ENCODE measurements at places on chromosomes 5 and 9.

DNA sequence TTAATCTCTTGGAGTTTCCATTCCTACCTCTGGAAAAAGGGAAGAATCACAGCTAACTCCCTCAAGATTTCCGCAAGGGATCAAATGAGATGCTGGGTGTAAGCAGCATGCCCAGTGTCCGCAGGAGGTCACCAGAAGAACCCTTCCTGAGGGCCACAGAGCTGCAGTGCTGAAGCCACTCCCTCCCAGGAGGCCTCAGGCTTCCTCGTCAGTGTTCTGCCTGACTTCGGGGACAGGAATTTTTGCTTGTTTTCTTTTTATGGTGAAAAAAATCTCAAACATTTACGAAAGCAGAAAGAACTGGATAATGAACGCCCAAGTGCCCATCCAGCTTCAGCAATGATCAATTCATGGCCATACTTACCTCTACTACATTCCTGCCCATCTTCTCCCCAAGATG lies 183.0 kb downstream of the CDK5RAP2 start:
- peak; percentile 11 for DNase-seq

DNA sequence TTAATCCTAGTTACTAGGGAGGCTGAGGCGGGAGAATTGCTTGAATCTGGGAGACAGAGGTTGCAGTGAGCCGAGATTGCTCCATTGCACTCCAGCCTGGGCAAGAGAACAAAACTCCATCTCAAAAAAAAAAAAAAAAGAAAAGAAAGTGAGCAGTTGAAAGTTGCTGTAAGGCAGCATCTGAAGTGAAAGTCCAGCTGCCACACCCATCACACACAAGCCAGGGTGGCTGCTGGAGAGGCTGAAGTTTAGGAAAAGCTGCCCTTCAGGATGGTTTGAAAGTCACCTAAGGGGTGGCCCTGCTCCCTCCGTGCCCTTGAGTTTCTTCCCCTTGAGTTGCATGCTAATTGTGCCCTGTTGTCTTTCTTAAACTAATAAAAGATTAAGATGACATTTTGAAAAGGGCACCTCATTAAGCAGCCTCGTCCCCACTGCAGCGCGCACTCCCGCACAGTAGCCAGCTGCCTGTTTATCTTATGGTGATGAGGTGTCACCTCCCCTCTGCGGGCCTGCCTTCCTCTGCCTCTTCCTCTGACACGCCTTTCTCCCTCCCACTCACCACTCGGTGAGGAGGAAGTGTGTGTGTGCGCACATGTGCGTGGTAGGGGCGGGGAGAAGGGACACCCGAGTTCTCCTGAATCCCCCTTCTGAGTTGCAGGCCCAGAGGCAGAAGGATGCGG lies 104.2 kb upstream of the PANK3 start:
- no peak for DNase-seq

GRCh38 chr9:88803546-88804253 lies 187.6 kb upstream of the S1PR3 start:
- DNase-seq = no peak

- no peak for DNase-seq
These were observed 207.3 kb downstream of the ARHGAP26 start for GRCh38 chr5:142977363-142978051.

DNA sequence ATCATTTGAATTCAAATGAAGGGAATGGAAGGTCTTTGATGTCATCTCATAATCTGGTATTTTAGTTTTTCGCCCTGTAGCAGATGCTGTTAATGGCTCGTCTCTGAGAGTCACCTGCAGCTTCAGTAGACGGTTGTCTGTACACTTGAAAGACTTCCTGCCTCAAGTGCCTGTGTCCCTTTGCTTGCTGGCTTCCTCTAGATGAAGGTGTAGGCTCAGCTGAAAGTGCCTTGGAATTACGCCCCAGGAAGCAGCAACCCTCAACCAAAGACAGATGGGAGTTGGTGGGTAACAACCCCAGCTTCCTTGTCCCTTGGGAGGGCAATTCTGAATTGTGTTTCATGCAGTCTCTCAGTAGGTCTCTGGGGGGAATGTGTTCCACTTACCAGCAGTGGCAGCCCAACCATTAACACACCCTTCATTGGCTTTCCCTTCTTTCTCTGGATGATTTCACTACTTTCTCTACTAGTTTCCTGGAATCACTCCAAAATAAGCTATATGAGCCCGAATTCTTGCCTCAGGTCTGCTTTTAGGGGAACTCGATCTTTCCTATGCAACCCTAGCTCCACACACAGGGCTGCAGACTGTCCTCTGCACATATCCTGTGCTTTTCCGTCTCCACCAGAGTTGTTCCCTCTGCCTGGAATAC lies 395.6 kb downstream of the DMAC1 start:
- no peak for DNase-seq

DNA sequence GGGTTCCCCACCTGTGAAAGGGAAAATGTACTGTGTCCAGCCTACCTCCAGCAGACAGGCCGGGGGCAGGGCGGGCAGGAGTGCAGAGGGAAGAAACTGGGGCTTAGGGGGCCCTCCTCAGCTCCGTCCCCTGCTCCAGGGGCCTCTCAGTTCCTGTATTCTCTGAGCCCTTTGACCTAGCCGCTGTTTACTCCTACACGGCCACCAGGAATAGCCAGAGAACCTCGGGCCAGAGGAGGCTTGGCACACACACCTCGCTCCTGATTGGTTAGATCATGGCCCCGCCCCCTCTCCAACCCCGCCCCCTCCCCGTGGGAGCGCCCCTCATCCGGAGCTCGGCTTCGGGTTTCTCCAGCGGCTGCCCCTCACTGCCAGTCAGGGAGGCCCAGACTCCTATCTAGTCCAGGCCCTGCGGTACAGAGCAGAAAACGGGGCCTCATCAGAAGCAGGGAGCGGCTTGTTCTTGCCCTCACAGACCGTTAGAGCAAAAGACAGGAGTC lies 2.2 kb downstream of the ST6GALNAC6 start:
- DNase-seq = no peak

Data from mesenteric fat pad (tissue), 1 donor.